GM20000 (cell line): ENCODE measurements at places on chromosomes 4 and X.
A peak's percentile ranks its signal among the peaks of the same experiment; 100 is the strongest.

- no peak for DNase-seq
Measured at GRCh38 chrX:16822723-16823122, 36.5 kb downstream of the TXLNG start.

GRCh38 chrX:13778916-13779315 is 38.0 kb downstream of the GPM6B start:
- no peak for DNase-seq

DNA sequence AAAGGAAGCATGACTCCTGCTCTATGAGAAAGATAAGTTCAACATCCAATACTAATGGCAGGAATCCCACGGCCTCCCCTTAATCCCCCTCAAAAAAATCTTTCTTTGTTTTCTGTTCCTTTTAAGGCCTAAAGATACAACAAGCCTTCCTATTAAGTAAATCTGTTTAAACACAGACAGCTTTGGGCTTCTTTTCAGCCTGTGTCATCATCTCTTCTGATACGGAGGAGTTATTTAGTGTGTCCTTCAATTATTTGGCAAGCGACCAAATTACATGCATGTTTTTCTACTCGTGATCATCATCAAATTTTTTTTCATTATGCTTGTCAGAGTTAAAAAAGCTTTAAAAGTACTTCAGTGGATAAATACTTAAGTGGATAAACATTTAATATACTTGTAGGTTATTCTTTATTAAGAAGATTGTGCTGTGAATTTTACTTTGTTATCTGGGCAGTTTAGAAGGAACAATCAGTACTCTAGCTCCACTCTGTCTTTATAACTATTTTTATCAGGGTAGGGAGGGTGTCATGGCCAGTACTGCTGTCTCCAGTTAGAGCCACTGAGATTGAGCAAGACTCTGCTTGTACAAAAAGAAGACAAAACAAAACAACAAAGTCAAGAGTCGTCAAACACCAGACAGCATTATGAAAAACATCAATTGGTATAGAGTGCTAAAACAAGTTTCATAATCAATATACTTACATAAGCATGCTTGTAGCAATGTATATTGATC is 210.7 kb downstream of the PRR32 start:
- no peak for DNase-seq

- DNase-seq: no peak
Measured at GRCh38 chr4:24975510-24975909, 55.2 kb downstream of the LGI2 start.

DNA sequence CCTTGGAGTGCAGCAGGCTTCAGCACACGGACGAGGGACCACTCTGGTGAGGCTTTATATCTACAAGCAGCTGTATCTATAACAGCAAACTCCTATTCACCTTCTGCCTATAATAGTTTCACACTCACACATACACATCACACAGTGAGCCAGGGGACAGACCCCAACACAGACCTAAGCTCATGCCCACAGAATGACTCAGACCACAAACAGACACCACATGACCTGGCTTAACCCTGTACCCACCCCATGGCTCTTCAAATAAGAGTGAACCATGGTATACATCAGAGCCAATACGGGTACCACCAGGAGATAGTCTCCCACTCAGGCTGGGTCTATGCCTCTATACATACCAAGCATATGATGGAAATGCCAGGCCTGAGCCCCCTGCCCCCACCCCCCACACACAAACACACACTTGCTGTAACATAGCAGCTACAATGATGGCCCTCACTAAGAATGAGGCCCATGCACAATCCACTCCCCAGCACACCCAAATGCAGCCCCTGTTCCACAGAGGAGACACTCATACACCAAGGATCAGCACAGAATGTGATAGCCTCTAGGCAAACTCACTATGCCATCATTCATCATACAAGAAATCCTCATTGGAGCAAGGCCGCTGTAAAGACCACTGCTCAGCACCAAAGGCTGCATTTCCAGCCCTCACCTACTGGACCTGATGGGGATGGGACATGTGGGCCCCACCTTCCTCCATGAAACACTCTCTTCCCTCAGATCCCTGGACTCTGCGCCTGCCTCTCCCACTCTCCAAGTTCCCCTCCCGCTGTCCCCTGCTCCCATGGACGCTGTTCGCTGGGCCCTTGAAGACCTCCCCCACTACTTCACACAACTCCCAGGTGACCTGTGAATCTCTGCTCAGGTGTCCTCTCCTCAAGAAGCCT is 62.1 kb upstream of the XIAP start:
- no peak for DNase-seq

DNA sequence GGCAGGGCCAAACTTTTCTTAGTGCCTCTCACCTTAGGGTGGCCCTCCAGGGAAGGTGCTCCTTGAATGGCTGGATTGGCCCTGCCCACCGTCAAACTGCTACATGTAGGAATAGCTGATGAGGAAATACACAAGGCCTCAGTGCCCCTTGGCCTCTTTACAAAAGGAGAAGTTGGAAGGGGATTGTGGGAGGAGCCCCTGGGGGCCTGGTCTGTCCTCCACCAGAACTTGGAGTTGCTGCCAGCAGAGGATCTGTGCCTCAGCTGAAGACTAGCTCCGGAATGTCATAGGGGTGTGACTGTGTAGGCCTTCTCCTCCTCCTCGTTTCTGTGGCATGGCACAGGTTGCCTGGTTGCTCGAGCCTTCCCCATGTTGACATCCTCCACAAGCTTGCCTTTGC is 142.7 kb downstream of the AMMECR1 start:
- DNase-seq: no peak

DNA sequence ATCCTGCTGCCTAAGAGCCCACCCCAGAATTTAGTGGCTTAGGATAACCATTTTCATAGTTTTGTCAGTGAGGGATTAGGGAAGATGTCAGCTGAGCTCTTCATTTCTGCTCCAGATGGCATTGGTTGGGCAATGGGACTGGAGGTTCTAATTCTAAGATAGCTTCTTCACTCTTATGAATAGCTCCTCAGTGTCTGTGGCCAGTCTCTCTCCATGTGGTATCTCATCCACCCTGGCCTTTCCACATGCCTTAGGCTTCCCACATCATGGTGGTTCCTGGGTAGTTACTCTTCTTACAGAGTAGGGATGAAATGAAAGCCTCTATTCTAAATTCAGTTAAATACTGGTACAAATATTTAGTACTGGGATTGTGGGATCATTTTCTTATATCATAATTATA is 31.3 kb downstream of the REPS2 start:
- DNase-seq: no peak

- no peak for DNase-seq
Measured at GRCh38 chr4:7781993-7782392, 157.7 kb downstream of the AFAP1 start.

DNA sequence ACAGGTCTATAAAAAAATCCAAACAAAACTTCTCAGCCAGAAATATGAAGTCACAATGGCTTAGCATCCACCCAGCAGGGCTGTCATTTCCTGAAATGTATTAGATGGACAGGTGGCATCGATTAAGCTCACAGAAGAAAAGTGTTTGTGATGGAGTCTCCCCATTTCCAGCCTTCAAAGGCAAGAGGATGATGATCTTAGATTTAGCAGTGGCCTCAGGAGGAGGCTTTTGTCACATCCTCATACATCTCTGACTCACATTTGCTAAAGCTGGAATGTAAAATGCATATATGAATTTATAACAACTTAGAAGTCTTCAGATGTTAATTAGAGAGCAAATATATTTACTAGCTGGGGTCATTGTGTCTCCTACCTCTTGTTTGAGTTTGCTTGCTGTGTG is 441.9 kb downstream of the SPRY1 start:
- no peak for DNase-seq

- DNase-seq: no peak
Measured at GRCh38 chr4:30844861-30845582, 124.9 kb downstream of the PCDH7 start.

DNA sequence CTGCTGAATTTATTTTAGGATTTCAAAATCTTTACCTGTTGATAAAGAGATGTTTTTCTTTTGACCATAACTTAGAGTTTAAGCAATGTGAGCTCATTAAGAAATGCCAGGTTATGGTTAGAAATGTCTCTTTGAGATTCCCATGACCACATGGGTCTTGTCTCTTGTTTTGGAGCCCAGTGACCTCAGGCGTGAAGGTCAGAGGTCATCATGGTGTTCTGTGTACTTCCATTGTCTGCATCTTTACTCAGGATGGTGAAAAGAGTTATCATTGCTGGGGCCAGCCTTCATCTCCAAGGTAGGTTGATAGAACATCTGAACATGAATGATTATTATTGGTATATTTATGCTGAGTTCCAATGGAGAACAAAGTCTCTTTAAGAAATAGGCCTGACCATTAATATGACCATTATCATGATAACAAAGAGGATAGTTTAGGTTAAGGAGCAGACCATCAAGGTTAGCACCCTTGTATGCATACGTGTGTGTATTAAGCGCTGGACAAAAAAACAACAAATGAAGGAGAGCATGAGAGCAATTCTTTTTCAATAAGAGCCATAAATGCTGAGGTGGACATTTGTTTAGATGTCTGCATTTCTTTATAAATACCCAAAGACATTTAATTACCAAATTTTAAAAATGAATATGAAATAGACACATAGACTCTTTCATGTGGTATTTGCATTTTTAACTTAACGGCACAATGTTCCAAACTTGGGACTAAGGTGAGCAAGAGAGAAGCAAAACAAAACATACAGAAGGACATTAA is 120.6 kb upstream of the PAQR3 start:
- DNase-seq: no peak

GRCh38 chr4:150381609-150382008 is 200.3 kb upstream of the MAB21L2 start:
- DNase-seq: no peak

DNA sequence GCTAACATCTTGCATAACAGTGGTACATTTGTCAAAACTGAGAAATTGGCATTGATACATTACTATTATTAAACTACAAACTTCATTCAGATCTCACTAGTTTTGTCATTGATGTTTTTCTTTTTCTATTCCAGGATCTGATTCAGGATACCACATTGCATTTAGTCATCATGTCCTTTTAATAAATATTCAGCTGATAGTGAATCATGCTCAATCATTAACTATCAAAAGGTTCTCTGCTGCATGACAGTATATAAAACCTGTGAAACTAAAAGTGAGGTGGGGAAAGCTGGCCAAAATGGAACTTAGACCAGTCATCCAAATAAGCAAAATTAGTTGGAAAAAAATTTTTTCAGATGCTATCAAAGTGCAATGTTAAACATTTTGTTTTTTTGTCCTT is 28.1 kb upstream of the HS6ST2 start:
- DNase-seq: no peak

DNA sequence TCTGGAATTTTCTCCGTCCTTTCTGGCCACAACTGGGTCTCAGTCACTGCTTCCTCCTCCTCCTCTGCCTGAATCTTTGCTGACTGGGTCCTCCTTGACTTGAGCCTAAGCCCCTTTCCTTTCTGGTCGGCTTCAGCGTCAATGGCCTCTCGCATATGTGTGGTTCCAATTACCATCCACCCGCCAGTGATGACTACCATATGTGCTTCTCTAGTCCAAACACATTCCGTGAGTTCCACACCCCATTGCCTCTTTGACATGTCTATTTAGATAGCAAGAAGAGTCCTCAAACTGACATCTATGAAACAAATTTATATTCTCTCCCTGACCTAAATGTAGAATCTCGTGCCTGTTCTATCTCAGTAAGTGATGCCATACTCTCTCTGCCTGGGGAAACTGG is 19.8 kb downstream of the MXRA5 start:
- DNase-seq: no peak

GRCh38 chr4:38076153-38076669 is 116.0 kb downstream of the PTTG2 start:
- no peak for DNase-seq

- DNase-seq: no peak
Measured at GRCh38 chr4:107379054-107379869, 340.8 kb downstream of the PAPSS1 start.

GRCh38 chr4:139454111-139455045 is at the start of gene RAB33B:
Gene RAB33B, plus strand, starts transcription at chr4:139454121. Its CDS starts 75 bp downstream, at chr4:139454196.
- no peak for DNase-seq

GRCh38 chr4:10063544-10064300 is 42.4 kb upstream of the SLC2A9 start:
- no peak for DNase-seq

GRCh38 chr4:17098996-17099395 is 200.6 kb upstream of the LDB2 start:
- DNase-seq: no peak

- no peak for DNase-seq
Measured at GRCh38 chr4:15158406-15159091, 156.3 kb downstream of the CPEB2 start.

DNA sequence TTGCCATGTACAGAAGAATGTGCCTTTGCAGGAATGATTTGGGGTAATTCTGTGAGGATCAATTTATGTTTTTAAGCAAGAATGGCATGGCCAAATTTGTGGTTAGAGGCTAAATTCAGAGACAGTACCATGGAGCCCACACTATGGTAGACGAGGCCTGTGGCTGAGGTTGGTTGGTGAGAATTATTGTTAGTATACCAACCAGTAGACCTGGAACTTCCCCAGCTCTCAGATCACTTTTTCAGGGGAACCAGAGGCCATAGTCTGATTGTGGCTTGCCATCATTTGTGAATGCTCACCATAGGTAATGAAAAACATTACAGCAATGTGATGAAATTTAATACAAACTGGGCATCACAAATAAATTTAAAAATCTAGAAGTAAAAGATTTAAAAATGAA is 56.3 kb downstream of the SHISA3 start:
- DNase-seq: peak; percentile 5

GRCh38 chr4:5541169-5541568 is 167.2 kb downstream of the EVC2 start:
- DNase-seq: no peak

- DNase-seq: peak; percentile 9
Measured at GRCh38 chrX:18674417-18674787, 2.5 kb upstream of the RS1 start.

DNA sequence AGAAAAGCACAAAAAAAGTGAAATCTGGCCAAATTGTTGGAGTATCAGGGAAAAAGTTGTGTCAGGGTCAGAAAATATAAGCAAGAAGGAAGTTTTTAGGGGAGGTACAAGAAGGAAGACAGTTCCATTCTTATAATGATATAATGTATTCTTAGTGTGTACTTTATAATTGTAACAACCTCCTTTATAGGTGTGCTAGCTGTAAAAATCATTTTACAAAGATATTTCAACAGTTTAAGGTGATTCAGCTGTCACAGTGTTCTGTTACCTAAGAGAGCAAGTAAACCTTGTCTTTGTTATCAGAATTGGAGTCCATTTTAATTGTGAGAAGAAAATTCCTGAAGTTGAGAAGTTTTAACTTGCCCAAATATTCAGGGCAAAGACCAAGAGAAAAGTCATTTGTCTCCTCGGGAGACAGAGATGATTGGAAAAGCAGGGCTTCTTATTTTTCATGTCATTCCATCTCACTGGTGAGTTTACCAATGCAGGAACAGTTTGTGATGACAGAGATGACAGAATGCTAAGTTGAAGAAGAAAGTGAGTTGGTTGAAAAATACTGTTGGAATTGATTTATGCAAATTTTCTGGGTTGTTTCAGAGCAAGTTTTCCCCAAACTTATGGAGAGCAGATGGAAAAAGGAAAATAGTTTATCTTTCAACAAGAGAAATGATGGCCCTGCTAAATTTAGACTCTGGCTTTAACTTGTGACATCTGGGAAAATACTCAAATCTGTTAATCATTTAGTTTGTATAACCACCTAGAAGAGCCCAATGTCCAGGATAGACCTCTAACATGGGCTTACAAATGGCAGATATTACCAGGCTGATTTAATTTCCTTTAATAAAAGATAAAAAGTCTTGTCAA is 14.8 kb downstream of the INTS6L start:
- no peak for DNase-seq
